ENCODE measurements at places on chromosomes 7 and 10.

DNA sequence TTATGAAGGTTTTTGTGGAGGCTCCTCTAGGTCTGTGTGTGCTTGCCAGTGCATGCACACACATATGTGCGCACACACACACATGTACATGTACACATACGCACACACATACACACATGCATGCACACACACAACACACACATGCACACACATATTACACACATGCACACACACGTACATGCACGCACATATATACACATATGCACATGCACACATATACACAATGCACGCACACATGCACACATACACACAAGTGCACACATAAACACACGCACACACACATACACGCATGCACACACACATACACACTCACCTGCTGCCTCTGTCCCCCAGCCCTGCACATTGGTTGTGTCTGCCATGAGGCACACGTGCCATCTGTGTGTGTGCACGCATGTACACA is 66.3 kb downstream of the NEURL1 start:
- DNase-seq, result no peak

- no peak for DNase-seq
Measured at GRCh38 chr7:45402480-45403218, 171.5 kb upstream of the ADCY1 start.

GRCh38 chr10:72782649-72783330 is 90.8 kb downstream of the MCU start:
- no peak for DNase-seq

DNA sequence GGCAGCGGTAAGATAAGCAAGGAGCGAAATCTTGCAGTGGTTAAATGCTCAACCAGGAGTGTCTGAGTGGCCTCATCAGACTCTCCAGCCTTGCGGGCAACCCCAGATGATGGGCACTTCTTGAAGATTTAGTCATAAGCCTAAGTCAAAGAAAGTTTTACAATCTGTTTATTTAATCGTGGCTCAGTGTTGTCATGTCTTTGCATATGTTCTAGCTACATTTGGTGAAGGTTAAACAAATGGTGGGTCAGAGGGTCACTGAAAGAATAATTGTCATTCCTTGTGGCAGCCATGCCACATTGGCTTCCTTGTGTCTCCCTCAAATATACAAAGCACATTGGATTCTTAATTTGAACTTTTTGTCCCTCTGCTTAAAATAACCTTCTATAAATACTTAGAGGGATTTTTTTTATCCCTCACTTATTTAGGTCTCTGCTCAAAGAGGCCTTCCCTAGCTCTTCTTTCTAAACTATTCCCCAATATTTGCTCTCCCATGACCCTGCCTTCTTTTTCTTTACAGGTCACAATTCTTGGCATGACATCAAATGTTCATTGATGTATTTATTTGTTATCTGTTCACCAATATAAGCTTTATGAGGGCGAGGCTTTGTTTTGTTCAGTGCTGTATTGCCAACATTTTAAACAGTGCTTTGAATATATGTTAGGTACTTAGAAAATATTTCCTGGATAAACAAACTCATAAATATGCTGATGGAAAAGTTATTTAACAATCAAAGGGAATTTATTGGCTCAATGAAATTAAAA is 68.7 kb downstream of the NEUROD6 start:
- no peak for DNase-seq

DNA sequence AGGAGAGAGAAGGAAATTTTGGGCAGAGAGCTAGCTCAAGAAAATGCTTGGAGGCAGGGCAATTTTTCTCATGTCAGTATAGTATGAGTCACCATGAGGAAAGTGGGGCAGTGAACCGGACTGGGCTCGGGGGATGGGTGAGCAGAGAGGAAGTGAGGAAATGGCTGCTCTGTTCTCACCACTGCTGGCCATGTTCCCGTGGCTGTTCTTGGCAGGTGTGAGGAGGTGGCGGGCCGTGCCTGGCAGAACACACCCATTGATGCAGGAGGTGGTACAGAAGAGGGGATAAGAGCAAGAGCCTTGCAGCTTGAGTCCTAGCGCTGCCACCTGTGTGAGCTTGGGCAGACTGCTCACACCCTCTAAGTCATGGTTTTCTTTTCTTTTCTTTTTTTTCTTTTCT is 304.4 kb upstream of the LYZL1 start:
- no peak for DNase-seq

DNA sequence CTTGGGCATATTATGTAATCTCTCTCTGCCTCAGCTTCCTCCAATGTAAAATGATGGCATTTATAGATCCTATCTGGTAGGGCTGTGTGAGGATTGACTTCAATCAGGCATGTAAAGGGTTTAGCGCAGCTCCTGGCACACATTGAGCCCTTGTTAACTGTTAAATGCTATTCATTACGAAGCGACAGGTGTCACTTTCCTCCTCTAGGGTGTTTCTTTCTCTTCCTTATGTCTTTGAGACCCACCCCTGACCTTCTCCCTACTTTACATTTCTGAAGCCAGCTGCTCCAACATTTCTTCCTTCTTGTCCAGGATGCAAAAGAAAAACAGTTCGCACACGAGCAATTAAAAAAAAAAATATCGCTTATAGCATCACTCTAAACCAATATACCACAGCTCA is 5.7 kb upstream of the R3HCC1L start:
- no peak for DNase-seq

DNA sequence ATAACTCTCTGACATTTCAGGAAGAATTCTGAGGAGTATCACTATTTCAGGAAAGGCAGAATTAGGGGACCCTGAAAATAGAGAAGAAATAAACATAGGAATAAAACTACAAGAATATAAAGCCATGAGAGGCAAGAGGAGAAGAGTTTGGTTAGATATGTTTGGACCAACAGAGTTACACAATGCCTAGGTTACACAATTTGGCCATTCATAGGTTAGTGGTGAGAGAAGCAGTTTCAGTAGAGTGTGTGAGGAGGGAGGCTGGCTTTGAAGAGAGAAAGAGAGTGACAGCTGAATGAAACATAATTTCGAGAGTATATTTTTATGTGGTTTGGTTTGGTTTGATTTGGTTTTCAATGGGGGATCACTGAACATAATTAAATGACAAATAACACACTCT is 783.2 kb upstream of the LRRN3 start:
- no peak for DNase-seq

DNA sequence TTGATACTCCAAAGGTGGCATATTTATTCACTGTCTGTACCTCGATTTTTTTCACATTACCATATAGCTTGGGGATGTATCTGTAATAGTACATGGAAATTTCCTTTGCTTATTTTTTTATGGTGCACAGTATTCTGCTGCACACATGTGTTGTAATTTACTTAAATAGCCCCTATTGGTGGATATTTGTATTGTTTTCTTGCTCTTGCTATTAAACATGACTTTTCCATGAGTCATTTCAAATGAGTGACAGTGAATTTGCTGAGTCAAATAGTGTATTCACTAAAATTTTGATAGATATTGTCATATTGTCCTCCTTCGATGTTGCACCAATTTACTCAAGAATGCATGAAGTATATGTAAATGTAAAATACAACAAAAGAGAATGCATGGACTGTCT is 122.7 kb upstream of the STEAP4 start:
- no peak for DNase-seq

- DNase-seq, result no peak
Measured at GRCh38 chr7:71521506-71521905, 389.6 kb downstream of the GALNT17 start.
